Fibroblast of skin of right quadriceps (primary cell): ENCODE measurements at places on chromosomes 3 and 15.

GRCh38 chr15:50484781-50485180, 60.6 kb downstream of the USP8 start:
- no peak for DNase-seq

- DNase-seq: peak; percentile 89
Observed at GRCh38 chr15:36844534-36844998, 255.8 kb downstream of the MEIS2 start.

- DNase-seq: no peak
Observed at GRCh38 chr3:128052595-128053351, 536 bp downstream of the SEC61A1 start.

- DNase-seq: no peak
Observed at GRCh38 chr15:69610277-69610676, 157.7 kb downstream of the RPLP1 start.

DNA sequence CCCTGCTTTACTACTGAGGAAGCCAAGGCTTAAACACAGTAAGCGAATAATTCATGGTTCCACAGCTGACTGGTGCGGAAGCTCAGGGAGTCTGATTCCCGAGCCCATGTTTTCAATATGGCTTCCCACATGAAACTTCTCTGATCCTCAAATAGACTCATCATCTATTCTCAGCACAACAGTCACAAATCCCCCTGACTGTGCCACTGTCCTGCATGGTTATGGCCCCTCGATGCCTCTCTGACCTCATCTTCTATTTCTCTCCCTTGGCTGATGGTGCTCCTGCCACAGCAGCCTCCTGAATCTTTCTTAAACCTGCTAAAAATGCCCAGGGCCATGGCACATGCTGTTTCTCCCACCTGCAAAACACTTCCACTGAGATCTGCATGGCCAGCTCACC, 43.2 kb downstream of the SRGAP3 start:
- DNase-seq: no peak

GRCh38 chr3:107315141-107315540, 62.1 kb upstream of the CCDC54 start:
- DNase-seq: peak; percentile 31
